ENCODE measurements at places on chromosomes 7 and 10.

DNA sequence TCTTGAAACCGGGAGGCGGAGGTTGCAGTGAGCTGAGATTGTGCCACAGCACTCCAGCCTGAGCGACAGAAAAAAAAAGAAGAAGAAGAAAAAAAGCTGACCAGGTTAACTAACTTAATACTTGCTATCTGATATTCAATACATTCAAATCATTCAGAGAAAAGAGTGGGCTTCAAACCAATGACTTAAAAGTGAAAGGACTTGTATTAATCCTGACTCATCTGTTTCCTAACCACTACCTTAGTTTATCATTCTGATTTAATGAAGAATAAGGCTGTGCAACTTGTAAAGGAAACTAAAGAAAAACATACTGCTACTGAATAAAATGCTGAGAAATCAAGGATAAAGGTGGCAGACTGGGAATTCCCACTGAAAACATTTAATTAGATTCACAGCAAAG lies 128.4 kb downstream of the NRBF2 start:
- no peak for DNase-seq

DNA sequence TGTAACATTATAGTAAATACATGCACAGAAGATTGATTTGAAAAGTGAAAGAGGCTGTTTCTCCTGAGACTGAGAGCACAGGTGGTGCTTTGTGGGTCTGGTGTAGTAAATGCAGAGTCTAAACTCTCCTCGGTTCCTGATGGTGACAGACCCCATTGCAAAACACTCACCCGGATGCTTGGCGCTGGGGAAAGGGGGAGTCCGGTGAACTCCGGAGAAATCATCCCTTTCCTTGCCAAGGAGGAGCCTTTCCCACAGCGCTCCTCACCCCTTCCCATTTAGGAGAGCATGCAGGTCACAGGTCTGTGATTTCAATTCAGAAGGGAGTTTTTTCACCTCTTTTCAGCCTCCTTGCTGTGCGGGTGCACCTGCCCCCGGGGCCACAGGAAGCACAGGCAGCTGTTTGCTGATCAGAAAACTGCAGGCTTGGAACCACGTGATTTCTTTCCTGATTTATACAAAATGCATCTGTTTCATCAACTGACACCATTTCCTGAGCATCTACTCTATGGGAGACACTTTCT lies 75.6 kb upstream of the LYZL2 start:
- no peak for DNase-seq

GRCh38 chr10:60818134-60818770 lies 40.0 kb downstream of the CDK1 start:
- no peak for DNase-seq

DNA sequence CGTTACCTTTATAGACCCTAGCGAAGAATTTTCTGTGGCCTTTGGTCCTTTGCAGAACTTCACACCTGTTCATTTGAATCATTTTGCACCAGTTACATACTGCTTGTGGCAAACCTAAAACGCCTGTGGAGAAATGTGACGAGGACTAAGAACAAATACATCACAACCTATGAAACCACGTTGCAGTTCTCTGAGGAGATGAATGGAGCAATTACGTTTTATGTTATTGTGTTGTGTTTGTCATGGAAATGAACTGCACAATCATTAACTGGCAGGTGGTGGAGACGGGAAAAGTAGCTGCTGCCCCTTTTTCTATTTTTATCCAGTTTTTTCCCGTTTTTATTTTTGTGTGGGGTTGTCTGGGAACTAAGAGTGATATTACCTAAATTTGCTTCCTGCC lies 505.5 kb downstream of the SDK1 start:
- no peak for DNase-seq

DNA sequence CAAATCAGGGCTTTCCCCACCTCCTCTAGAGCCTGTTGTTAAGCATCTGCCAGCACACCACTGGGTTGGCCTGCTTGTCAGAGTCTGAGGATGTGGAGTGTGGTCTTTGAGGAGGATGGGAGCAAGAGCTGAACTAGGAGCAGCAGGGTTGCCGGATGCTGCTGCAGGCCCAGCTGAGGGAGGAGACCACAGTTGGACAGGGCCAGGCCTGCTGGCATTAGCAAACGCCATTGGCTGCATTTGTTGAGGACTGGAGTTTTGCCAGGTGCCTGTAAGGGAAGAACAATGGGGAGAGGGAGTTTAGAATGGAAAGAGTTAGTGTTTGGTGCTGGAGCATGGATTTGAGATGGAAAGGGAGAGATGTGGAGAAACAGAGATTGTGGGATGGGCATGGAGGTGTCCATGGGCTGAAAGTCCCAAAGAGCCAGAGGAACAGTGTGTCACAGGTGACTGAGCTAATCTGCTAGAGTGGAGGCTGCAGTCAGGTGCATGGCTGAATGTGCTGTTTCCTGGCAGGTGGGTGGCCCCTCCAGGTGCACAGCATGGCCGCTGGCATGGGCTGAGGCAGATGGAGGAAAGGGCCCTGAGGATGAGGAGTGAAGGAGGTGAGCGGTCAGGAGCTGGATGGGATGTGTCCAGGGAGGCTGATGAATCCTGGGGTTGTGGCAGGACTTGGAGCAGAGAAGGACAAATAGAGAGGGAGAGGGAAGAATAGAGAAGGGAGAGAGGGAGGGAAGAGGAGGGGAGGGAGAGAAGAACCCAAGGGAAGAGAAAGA lies 40.7 kb downstream of the LEP start:
- no peak for DNase-seq

DNA sequence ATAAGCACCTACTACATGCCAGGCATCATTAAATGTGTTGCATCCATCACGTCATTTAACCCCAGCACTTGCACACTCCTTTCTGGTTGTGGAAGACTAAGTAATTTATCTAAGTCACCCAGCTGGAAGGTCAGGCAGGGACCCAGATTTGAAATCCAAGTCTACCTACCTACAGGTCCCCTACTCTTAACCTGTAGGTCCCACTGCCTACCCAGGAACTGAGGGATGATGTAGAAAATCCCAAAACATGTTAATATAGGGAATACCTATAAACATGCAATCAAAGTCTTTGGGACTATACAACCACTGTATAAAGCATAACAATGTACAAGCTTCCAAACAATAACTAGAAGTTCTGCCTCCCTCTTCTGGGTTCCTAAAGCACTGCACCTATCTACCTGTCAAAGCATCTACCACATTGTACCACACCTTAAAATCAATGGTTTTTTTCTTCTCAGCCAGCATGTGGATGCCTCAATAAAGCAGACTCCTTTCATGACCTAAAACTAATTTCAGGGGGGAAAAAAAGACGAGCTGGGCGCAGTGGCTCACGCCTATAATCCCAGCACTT lies 5.6 kb downstream of the IL6 start:
- no peak for DNase-seq

GRCh38 chr7:73811760-73812168 lies 19.0 kb upstream of the CLDN4 start:
- no peak for DNase-seq

GRCh38 chr10:128289621-128290020 lies 163.4 kb upstream of the MKI67 start:
- no peak for DNase-seq

DNA sequence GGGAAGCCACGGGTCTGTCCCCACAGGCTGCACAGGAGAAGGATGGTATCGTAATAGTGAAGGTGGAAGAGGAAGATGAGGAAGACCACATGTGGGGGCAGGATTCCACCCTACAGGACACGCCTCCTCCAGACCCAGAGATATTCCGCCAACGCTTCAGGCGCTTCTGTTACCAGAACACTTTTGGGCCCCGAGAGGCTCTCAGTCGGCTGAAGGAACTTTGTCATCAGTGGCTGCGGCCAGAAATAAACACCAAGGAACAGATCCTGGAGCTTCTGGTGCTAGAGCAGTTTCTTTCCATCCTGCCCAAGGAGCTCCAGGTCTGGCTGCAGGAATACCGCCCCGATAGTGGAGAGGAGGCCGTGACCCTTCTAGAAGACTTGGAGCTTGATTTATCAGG lies 8.1 kb downstream of the ZKSCAN1 start:
- no peak for DNase-seq

DNA sequence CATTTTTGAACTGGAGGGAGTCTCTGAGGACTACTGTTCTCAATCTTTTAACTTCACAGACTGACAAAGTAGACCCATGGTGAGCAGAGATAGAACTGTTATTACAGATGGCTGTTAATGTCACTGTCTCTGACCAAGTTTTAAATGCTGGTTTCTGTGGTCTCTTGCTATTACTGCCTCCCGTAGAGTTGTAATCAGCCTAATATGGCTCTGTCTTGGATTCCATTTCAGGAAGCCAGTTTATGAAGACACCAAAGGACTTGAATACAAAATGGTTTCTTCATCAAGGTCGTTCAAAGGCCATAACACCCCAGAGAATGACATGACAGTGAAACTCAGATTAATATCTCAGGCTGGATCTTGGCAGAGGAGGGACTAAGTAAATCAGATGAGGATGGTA lies 3.9 kb downstream of the SFRP4 start:
- DNase-seq = no peak

GRCh38 chr7:68729371-68729770 lies 868.9 kb upstream of the AUTS2 start:
- no peak for DNase-seq

- DNase-seq = no peak
Measured at GRCh38 chr10:16986082-16986405, 143.6 kb downstream of the CUBN start.

DNA sequence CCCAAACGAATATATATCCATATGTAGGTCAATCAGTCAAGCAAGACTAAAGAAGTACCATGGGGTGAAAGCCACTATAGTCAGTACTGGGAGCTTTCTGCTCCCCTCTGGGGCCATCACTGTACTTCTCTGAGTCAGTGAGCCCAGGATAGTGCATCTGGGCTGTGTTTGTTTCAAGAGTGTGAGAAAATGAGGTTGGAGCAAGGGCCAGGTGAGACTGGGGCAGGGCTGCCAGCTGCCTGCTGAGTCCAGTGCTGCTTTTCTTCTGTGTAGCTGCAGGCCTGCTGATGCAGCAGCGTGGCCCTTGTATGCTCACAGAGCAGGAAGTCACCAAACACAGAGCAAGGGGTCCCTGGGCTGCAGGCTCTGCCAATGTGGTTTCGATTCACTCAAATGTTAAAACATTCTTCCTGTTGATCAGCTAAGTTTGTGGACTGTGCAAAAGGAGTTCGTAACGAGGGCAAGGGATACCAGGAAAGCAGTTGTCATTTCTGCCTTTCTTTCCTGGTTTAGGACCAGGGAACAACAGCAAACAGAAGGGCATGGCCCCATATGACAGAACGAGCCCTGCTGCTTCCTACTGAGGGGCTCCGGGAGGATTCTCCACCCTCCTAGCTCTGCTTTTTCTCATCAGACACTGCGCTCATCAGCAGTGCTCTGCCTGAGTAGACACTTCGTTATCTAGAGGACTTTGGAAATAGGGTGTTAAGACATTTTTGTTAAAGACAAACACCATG lies 65.4 kb upstream of the TNS3 start:
- no peak for DNase-seq

- no peak for DNase-seq
Measured at GRCh38 chr7:69318794-69319193, 279.5 kb upstream of the AUTS2 start.

GRCh38 chr10:117860135-117860534 lies 186.6 kb downstream of the RAB11FIP2 start:
- DNase-seq = no peak

DNA sequence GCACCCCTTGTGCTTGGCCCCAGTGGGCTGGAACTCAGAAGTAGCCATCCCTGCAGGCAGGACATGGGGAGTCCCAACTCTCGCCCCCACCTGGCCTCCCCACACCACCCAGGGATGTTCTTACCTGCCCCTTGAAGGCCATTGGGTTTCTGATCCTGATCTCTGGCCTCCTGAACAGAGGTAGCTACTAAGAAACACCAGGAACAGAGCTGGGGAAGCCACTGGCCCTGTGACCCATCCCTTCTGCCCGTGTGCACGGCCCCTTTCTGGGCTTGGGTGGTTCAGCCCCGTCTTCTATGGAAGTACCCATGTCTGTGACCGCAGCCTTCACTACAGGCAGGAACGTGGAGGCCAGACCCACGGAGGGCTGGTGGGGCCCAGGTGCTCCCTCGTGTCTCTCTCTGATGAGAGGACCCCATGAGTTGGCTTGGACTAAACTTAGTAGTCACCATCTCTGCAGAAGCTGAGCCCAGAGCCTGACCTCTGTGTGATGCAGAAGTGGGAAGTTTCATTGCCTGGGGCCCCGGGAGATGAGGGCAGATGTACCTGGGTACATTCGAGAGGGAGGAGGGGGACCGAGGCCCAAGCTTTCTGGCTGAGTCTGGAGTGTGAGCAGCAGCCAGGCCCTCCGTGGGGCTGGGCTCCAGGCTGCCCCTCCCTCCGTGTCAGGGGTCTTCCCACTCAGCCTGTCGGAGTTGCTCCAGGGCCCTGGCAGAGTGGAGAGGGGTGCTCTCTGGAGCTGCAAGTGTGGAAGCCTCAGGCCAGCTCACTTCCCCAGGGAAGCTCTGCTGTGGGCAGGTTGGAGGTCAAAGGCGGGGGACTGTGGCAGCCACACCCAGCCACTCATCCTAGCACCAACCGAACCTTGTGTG lies 81.0 kb downstream of the MKI67 start:
- DNase-seq = no peak

DNA sequence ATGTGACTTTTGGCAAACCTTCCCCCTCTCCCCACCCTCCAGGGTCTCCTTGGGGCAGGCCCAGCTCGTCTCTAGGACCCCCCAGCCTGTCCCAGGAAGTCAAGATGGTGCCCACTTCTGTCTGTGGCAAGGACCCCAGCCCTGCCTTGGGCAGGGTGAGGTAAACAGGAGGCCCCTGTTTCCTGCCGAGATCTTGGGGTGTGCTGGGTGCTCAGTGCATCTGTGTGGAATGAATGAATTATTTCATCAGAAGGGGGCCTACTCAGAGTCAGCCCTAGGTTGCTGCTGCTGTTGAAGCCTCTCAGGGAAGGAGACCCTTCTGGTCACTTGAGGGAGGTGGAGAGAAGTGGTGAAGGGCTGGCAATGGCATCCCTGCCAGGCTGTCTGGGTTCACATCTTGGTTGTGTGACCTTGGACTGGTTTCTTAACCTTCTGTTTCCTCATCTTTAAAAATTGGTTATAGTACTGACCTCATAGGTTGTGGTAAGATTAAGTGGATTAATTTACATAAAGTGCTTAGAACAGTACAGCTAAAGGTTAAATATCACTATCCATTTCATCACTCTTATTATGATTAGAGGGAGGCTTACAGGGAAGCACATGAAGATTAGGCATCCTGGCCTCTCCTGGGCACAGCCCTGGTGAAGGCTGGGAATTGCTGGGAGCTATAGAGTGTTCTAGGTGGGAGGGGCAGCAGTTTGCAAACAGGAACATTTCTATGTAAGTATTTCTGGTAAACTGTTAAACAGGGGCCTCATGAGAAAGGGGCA lies 67.7 kb downstream of the ZMIZ1 start:
- DNase-seq = no peak

GRCh38 chr10:118871244-118871865 lies 116.6 kb upstream of the CACUL1 start:
- DNase-seq = no peak

- no peak for DNase-seq
Measured at GRCh38 chr10:126387041-126387921, 996 bp downstream of the ADAM12 start.

- DNase-seq = no peak
Measured at GRCh38 chr10:99460070-99460469, 29.6 kb upstream of the GOT1 start.

Data from NCI-H446 treated with DMSO at 0.1 percent for 48 hours (cell line).